ENCODE measurements at places on chromosomes 6 and 20. TPM values are rescaled to one million over a fixed set of nuclear protein-coding genes. Genes with fewer than 3 reads are reported as not detected.
A peak's percentile ranks its signal among the peaks of the same experiment; 100 is the strongest.

DNA sequence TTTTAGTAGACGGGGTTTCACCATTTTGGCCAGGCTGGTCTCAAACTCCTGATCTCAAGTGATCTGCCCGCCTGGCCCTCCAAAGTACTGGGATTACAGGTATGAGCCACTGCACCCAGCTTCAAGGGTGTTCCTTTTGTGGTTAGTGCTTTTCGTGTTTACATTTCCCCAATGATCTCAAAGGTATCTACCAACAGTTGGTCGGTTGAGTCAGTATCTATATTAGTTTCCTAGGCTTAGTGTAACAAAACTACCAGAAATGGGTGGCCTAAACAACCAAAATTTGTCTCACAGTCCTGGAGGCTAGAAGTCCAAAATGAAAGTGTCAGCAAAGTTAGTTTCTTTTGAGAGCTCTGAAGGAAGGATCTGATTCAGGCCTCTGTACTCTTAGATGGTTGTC is 30.1 kb downstream of the CASP8AP2 start:
- DNase-seq: no peak

DNA sequence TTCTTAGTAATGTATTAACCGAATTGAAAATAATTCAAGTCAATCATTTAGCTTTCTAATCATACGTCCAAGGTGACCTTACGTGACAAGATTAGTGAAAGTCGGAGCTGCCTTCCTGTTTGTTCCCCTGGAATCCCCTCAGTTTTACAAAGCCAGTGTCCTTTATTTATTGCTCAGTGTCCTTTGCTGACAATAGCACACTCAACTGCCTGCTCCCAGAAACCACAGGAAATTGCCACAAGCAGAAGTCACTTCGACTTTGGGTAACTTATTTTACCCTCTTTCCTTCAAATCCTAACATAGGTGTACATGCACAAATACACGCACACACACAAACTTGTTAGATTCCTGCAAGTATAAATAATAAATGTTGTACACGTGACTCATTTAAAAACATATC is 1167.7 kb upstream of the ADGRB3 start:
- DNase-seq: no peak

GRCh38 chr6:2693231-2693630 is 57.5 kb downstream of the MYLK4 start:
- no peak for DNase-seq

GRCh38 chr6:133894795-133895358 is 6.0 kb downstream of the TCF21 start:
- peak; percentile 49 for DNase-seq

ZBTB12 gene
- total RNA-seq: 11.8 TPM
